Activated T-cell treated with anti-CD3 and anti-CD28 coated beads for 1 hour (primary cell): ENCODE measurements at places on chromosomes 1 and 21.

DNA sequence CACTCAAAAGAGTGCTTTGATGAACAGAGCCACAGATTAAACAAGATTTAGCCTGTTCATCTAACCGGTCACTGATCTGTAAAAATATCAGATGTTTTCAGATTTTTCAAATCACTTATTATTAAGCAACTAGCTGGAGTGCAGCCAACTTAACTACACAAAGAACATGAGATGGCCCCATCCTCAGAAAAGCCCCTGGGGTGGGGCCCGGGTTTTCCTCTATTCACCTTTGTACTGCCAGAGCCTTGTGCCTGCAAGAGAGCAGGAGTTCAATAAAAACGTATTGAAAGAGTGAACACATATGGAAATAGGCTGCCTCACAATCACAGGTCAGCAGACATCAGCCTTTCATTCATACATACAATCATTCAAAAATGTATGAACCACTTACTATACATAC lies 516.1 kb downstream of the OMA1 start:
- DNase-seq = no peak

DNA sequence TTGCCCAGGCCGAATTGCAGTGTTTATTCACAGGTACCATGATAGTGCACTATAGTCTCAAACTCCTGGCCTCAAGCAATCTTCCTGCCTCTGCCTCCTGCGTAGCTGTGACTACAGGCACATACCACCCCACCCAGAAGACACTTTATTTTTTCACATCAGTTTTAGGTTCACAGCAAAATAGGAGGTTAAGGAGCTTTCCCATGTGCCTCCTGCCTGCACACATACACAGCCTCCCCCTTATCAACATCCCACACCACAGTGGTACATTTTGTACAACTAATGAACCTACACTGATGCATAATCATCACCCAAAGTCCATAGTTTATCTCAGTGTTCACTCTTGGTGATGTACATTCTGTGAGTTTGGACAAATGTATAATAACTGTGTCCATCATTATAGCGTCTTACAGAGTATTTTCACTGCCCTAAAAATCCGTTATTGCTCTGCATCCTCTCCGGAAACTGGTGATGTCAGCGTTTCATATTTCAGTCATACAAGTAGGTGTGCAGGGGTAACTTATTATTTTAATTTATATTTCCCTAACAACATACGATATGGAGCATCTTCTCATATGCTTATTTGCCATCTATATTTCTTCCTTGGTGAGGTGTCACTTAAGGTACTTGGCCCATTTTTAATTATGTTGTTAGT lies 23.2 kb downstream of the OR13G1 start:
- DNase-seq = no peak

GRCh38 chr1:9659328-9659727 lies 7.8 kb downstream of the PIK3CD start:
- DNase-seq = no peak

GRCh38 chr1:88885933-88886332 lies 5.4 kb downstream of the GTF2B start:
- no peak for DNase-seq

GRCh38 chr1:25520446-25521061 lies 22.9 kb upstream of the LDLRAP1 start:
- peak; percentile 72 for DNase-seq

GRCh38 chr1:228341450-228341813 lies 65.2 kb downstream of the TRIM11 start:
- no peak for DNase-seq

DNA sequence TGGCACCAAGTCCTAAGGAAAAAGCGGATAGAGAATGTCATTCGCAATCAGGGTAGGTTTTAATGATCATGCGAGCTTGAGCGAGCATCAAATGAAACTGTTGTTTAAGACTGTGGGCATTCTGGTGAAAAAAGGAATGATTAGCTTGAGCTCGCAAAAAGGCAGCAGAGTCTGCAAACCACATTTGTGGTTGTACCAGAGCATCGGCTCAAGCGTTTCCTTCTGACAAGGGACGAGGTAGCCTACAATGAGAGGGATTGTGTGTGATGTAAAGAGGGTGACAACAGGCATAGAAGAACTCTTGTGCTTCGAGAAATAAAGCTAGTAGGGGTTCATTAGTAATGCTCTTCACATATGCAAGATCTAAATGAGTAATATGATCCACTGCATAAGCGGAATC lies 11.1 kb upstream of the CD48 start:
- no peak for DNase-seq

DNA sequence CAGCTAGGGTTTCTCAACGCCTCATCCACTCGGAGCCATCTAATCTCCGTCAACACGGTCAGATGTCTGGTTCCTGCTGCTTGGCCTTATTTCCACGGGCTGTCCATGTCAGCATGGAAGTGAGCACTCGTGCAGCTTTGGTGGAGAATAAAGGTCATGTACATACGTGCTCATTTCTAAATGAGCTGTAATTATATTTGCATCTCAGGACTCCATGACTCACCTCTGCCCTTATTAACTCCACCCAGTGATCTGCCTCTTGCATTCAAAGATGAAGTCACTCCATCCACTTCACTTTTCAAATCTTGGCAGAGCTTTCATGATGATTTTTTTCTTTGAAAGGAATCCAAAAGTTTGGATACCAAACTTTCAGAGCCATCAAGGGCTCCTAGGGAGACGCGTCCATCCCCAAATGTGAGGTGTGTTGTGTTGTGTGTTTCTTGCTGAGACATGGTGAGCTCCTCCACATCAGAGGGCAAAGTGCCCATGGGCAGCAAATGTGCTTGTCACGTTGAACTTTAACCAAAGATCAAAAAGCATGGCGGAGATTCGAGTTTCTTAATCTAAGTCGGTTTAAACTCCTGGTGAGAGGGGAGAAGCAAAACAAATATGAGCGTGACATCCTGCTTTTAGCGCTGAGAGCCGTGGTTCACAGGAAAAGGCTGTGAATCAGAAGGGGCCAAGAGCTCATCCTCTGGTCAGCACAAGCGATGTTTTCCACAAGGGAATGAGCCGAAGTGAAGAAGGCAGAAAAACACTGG lies 68.6 kb upstream of the ERRFI1 start:
- no peak for DNase-seq
